ENCODE measurements at places on chromosomes 4 and X.

GRCh38 chr4:65241257-65241997 is 428.9 kb downstream of the EPHA5 start:
- no peak for DNase-seq

DNA sequence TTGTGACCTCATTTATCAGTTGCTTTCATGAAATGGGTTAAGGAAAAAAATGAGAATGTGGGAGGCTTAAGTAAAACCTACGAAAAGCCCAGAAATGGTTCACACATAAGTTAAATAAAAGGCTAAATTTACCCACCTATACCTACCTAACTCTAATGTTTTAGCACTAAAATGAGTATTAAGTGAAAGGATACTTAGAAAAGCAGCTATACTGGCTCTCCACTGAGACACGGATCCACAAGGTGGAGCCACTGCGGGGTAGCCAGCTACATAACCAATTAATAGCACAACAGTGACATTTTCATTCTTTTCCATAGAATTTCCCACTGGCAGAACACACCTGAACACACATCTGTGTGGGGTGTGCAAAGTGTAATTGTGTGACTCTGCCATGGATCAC is 101.9 kb downstream of the MAML3 start:
- no peak for DNase-seq

DNA sequence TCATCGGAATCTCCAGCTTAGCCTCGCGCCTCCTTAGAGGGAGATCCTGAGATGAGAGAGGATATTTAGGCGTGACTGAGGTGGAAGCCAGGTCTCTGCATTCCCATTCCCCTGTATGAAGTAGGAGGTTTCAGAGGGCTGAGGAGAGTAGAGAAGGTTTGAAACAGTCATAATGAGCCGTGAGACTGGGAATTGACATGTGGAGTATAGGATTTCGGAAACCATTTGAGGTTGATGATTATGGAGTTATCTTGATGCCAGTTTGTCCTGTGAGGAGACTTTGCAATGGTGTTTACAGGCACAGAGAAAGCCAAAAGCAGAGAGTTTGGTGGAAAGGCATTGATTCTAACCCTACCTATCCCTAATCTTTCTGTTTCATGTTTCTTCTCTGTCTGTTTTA is 2.0 kb downstream of the CHST7 start:
- DNase-seq, result no peak

DNA sequence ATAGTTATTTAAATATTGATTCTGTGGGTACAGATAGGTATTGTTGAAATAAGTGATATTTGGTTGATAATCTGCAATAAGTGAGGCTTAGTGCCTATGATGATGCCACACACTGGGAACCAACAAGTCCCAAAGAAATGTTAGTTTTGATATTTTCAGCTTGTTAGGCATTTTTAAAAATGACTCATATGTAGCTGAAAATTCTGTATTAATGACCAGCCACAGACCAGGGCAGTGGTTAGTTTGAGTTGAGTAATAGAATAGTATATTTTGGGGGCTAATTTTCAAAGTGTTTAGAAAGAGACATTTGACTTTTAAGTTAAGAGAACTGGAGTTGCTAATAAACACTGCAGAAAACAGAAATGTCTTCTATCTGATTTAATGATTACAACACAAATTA is 9.4 kb downstream of the INTU start:
- DNase-seq, result no peak

Data from stimulated activated CD4-positive, alpha-beta T cell treated with anti-CD3 and anti-CD28 coated beads, Interleukin-15, amount 100 ng/mL, for 48 hours (primary cell).